Omental fat pad (tissue), 4 donors: ENCODE measurements at places on chromosomes 16 and 17. TPM values are rescaled to one million over a fixed set of nuclear protein-coding genes. Genes with fewer than 3 reads are reported as not detected.

- no peak for DNase-seq
These were observed 30.4 kb upstream of the PAFAH1B1 start for GRCh38 chr17:2563061-2563460.

DNA sequence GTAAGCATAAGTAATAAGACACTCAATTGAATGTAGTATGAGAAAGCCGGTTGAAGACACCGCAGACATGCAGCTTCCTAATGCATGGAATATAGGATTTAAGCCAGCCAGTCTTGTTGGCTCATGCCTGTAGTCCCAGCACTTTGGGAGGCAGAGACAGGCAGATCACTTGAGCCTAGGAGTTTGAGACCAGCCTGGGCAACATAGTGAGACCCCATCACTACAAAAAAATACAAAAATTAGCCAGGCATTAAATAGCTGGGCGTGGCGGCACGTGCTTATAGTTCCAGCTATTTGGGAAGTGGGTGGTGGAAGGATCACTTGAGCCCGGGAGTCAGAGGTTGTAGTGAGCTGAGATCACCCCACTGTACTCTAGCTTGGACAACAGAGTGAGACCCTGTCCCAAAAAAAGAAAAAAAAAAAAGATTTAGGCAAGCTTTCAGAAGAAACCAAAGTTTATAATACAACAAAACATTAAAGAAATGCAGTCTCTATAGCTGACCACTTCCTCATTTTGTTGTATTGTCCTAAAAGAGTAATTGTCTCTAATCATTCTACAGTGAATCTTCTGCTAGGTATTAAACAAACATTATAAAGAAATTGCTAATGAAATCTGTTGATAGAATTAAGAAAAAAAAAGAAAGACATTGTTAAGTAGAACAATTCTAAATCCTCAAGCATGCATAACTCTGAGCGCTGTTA lies 68.6 kb upstream of the KIFC3 start:
- DNase-seq = no peak

GRCh38 chr17:70217571-70217970 lies 48.2 kb downstream of the KCNJ2 start:
- no peak for DNase-seq

GRCh38 chr17:64608571-64608981 lies 53.5 kb downstream of the SMURF2 start:
- DNase-seq = no peak

TP53TG3B gene
- total RNA-seq = not detected

PDPK1 gene
- 27.2 TPM for total RNA-seq

CES5A gene
- total RNA-seq = not detected
